ENCODE measurements at places on chromosomes 2 and 18.

DNA sequence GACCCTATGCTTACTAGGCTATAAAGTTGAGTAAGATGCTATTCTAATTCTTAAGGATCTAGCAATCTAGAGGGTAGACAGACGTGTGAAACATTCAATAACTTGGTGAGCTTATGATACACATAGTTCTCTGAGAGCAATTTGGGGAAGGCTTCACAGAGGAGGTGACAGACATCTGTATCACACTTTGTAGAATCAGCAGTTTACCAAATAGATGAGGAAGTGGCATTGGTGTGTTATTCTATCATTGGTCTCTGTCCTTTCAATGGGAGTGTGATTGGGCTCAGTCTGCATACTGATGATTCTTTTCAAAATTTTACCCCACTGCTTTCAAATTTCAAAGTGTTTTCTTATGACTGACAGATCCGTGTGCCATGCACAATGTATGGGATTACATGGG is 47.0 kb upstream of the TMEM178A start:
- no peak for DNase-seq

GRCh38 chr18:335733-336132 is 67.9 kb upstream of the THOC1 start:
- DNase-seq, result no peak

DNA sequence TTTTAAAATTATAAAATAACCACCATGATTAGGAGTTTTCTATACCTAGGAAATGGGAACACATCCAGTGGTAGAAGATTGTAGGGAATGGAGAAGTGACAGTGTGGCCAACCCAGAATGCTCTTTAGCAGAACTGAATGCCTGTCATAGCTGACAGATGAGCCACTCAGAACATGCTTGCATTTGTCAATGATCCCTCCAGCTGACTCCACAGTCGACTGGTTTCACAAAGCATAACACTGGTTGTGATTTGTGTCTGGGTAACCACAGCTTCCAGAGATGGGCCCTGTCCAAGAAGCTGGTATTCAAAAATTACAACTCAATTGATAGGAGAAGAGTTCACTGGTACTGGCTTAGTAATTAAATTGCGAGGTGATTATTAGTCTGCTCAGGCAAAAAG is 9.0 kb upstream of the CTIF start:
- DNase-seq, result no peak

- no peak for DNase-seq
Measured at GRCh38 chr2:55010915-55011314, 39.3 kb downstream of the RTN4 start.

DNA sequence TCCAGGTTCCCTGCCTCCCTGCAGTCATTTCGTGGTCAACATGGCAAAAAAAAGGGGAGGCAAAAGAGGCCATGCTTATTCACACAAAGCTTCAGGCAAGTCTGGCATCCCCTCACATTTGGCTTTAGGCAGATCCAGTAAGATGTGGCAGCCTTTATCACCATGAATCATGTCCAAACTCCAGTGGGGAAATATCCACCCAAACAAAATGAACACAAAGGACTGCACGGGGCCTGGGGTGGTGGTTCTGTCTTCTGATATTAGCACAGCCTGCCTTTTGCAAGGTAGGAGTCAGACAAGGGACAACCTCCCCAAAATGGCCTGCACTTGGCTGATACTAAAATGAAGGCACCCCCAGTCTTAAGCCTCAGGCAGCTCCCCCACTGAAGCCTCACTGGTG is 129.9 kb downstream of the ZBTB7C start:
- DNase-seq, result no peak

DNA sequence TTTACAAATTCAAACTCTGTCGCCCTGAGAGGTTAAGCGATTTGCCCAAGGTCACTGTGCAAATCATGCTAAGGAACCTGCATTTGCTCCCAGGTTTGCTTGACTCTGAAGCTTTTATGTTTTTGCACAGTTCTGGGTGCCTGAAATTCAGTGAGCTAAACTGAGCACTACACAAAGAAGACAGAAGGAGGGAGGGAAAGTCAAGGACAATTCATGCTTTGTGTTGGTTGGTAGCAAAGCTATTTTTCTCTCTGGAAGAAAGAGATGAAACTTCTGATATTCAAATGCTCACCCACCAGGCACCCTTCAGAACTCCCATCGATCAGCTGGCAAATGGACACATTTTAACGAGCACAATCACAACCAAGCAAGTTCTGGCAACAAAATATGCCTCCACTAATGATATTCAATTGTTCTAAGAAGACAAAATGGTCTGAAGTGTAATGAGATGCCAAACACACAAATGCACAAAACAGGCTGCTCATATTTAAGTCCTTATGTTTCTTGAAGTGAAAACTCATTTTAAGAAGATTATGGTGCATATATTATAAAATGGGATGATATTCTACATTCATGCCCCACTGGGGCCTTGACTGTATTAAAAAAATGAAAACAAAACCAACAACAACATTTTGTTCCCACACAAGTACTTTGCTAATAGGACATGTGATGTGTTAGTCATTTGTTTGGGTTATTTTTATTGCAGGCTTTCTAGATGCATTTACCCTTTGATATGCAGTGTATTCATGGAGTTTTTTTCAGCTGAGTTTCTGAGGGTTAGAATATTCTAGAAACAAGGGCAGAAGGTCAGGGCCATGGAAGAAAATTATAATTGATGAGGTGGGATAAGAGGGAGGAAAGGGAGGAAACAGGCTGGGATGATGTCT is 445.6 kb upstream of the CELF4 start:
- DNase-seq, result no peak

GRCh38 chr2:135504811-135505210 is 26.2 kb downstream of the ZRANB3 start:
- no peak for DNase-seq

DNA sequence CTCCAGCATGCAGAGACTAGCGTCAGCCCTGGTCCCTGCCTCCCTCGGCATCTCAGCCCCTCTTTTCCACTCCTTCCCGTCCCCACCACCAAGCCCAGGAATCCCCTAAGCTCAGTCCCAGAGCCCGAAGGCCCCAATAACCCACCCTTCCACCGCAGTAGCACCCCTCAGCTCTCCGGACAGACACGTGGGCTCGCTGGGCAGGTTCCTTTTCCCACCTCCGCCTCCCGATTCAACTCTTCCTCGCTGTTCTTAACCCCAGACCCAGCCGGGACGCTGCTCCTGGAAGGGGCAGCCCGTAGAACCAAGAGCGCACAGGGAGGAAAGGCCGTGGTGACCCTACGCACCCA is 1.4 kb downstream of the IHH start:
- no peak for DNase-seq

DNA sequence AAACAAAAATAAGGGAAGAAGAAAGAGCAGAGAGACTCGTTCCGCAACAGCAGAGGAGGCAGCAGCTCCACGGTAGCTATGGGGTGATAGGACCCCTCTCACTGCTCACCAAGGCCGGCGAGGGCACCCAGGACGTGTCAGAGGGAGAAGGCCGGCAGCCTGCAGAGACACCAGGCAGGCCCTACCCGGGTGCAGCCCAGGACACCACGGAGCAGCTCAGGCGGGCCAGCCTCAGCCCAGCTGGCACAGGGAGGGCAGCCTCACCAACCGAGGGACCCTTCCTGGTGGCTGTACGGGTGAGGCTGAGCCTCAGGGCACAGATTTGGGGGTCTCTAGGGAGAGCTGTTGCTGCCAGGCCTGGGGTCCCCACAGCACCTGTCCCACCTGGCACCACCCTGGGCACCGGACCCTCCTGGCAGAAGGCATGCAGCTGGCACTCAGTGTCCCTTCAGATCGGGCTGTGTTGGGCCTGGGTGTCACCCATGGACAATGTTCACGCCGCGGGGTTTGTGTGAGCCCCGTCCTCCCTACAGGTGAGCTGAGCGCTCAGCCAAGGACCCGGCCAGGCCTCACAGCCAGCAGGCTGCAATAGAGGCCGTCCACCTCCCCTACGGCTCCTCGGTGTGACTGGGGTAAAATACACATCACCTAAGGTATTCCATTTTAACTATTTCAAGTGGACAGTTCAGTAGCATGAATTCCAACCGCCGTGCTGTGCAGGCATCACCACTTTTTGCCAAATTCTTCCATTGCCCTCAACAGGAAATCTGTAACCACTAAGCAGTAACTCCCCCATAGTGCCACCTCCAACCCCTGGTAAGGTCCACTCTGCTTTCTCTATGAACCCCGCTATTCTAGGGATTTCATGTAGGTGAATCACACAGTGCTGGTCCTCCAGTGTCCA is 21.6 kb downstream of the KCNG2 start:
- no peak for DNase-seq

DNA sequence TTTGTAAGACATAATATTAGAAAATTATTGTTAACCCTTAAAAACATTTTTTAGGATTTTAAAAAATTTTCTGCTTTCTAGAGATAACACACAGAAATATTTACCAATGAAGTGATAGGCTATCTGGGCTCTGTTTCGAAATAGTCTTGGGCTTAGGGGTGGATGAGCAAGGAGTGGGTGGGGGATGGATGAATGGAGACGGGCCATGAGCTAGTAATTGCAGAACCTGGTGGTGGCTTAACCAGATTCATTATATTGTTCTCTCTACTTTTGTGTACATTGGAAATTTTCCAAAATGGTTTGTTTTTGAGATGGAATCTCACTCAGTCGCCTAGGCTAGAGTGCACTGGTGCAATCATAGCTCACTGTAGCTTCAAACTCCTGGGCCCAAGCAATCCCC is 89.6 kb downstream of the TCF7L1 start:
- DNase-seq, result no peak

DNA sequence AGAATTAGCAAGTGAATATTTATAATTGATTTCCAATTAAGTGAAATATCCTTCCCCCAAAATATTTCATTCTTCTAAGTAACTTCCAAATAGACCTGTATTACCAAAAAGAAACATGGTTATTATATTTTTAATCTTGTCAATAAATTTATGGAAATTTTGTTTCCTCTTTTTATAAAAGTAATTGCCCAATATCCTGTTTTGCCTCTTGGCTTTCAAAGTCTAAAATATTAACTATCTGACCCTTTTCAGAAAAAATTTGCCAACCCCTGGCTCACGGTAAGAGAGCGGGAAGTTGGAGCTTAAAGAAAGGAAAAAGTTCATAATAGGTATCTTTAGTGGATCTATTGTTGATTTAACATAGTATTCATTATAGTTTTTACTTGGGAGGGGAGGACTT is 20.4 kb upstream of the SANBR start:
- peak; percentile 11 for DNase-seq

- no peak for DNase-seq
Measured at GRCh38 chr18:76054156-76054555, 440.9 kb downstream of the ZNF516 start.

GRCh38 chr2:183666031-183666430 is 541.8 kb downstream of the NUP35 start:
- peak; percentile 63 for DNase-seq

- no peak for DNase-seq
Measured at GRCh38 chr18:79549638-79550000, 130.0 kb upstream of the CTDP1 start.

GRCh38 chr2:37894601-37895000 is 30.5 kb upstream of the RMDN2 start:
- DNase-seq, result no peak

Data from A673 (cell line).